ENCODE measurements at places on chromosomes 6 and 20.

DNA sequence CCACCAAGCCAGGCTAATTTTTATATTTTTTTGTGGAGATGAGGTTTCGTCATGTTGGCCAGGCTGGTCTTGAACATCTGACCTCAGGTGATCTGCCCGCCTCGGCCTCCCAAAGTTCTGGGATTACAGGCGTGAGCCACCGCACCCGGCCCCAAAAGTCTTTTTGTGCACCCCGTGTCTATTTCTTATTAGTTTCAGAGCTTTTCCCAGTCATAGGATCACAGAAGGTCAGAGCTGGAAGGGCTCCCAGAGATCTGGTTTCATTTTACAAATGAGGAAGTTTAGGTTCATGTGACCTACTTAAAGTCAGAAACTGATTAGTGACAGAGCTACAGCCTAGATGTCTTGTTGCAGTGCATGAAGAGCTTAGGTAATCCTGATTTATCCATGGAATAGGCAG lies 1.6 kb upstream of the OGFRL1 start:
- no peak for DNase-seq

- DNase-seq: no peak
These were observed 115.1 kb downstream of the ZMYND8 start for GRCh38 chr20:47241345-47241781.

DNA sequence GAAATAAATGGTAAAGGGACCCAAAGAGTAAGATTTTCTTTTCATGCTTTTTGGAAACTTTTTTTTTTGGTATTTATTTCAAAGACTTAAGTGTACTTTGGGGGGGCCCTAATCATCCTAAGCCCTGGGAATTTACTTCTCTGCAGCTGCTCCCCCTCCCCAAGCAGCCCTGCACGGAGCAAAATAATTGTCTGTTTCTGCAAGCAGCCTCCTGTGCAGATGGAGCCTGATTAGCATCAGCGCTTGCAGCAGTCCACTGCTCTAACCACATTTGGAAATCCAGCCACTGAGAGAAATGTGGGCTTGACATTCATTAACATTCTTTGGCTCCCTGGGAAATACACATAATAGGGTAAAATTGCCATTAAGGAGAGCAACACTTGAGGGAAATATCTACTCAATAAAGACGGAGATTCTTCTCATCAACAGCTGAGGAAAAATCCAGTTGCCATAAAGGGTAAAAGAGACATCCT lies 309.2 kb upstream of the MAP3K7 start:
- no peak for DNase-seq

GRCh38 chr20:48787861-48788375 lies 39.9 kb downstream of the PREX1 start:
- DNase-seq: peak; percentile 46

- no peak for DNase-seq
These were observed 232.8 kb downstream of the GRIK2 start for GRCh38 chr6:101626269-101626668.

GRCh38 chr6:30013291-30013922 lies 47.7 kb upstream of the POLR1H start:
- DNase-seq: no peak

GRCh38 chr6:11607383-11607782 lies 69.8 kb downstream of the TMEM170B start:
- DNase-seq: no peak

DNA sequence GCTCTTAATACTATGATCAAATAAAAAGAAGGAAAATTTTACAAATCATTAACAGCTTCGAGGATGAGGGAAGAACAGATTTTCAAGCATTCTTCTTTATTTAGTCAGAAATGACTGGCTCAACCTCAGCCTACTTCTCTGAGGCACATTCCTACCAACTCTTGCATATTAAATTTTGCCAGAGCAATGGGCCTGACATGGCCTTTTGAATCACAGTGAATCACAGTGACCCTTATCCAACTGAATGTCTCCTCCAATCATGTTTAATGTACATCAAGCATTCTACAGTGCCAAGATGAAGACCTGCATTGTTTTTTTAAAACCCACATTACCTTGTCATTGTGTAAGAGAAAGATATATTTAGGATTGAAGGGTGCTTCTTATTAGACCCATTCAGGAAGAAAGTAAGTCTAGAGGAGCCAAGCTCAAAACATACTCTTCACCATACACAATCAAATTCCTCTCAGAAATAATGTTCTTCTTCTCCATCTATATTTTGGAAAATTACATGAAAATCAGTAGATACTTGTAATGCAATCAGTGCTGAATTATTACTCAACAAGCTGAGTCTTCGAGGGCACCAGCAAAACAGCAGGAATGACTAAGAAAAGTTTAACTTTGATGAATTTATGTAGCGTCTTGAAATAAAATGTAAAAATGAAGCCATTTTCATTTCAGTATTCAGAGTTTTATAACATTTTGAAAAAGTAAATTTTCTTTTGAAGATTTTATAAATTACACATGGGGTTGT lies 44.1 kb upstream of the MOXD1 start:
- DNase-seq: no peak

GRCh38 chr6:106082735-106083398 lies 3.3 kb upstream of the PRDM1 start:
- no peak for DNase-seq

GRCh38 chr20:21174516-21175239 lies 48.8 kb downstream of the KIZ start:
- DNase-seq: no peak

GRCh38 chr6:79079561-79080041 lies 1.5 kb upstream of the PHIP start:
- DNase-seq: no peak

GRCh38 chr20:45339799-45340198 lies 8.4 kb downstream of the SDC4 start:
- DNase-seq: no peak

DNA sequence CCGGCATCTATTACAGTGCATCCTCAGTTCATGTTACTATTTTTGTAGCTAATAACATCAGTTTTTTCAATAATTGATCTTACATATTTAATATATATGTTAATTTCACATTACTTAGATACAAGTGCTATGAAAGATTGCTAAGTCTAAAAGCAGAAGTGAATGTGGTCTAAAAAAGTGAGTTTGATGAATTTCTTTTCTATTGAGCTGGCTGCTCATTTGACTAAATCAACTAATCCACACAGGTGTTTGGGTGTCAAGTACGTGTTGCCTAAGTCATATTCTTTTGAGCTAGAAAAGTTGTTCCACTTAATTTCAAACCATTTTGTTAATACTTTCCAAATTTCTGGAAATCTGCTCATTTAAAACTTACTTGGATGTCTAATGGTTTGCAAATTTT lies 46.6 kb upstream of the EZR start:
- DNase-seq: no peak

GRCh38 chr6:161038229-161039031 lies 46.9 kb downstream of the MAP3K4 start:
- no peak for DNase-seq

DNA sequence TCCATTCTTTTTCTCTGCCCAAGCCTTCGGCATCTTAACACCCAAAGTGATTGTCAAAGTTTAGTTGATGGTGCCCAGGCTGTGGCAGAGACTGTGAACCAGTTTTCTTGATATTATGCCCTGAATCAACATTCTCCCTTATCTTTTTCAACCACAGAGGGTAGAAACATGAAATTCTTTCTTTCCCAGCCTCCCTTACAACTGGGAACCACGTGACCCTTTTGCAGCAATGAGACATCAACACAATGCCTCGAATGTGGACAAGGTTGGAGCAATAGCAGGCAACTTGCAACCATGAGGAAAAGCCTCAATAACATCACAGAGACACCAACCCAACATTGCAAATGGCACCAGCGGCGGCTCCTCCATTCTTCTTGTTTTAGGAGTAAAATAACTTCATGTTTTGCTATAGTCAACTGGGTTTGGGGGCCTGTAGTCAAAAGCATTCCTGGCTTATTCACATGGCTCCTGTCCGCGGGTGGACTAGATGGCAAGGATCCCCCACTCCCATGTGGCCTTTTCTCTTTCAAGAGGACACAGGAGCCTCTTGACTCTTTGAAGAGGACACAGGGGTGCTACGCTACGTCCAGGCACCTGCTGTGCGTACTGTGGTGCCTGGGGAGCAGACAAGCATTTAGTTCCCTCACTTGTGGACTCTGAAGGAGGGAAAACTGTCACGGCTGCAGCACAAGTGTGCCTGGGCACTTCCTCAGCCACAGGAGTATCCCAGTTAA lies 90.5 kb downstream of the NOL4L start:
- DNase-seq: no peak

- no peak for DNase-seq
These were observed 17.8 kb upstream of the CST9L start for GRCh38 chr20:23585808-23586734.

GRCh38 chr20:50038169-50038568 lies 55.4 kb downstream of the SNAI1 start:
- DNase-seq: no peak

GRCh38 chr6:148055419-148055818 lies 287.2 kb upstream of the SASH1 start:
- no peak for DNase-seq

- no peak for DNase-seq
These were observed 4.5 kb upstream of the VSTM2L start for GRCh38 chr20:37898233-37899104.

DNA sequence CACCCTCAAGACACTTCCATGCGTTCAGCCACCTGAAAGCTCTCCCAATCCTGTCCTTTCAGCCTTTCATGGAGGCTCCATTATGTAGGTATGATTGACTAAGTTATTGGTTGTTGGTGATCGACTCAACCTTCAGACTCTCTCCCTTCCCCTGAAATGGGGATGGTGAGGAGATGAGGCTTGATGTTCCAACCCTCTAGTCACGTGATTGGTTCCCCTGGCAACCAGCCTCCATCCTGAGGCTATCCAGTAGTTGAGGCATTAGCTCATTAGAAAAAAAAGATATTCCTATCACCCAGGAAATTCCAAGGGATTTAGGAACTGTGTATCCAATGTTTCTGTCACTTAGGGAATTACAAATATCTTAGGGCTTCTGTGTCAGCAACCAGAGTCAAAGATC lies 426.6 kb downstream of the PKHD1 start:
- DNase-seq: no peak

GRCh38 chr20:63141531-63141930 lies 74.4 kb downstream of the YTHDF1 start:
- no peak for DNase-seq

GRCh38 chr6:5338177-5338960 lies 77.1 kb downstream of the FARS2 start:
- DNase-seq: no peak

- DNase-seq: no peak
These were observed 104.8 kb downstream of the TAF4 start for GRCh38 chr20:61960836-61961235.

DNA sequence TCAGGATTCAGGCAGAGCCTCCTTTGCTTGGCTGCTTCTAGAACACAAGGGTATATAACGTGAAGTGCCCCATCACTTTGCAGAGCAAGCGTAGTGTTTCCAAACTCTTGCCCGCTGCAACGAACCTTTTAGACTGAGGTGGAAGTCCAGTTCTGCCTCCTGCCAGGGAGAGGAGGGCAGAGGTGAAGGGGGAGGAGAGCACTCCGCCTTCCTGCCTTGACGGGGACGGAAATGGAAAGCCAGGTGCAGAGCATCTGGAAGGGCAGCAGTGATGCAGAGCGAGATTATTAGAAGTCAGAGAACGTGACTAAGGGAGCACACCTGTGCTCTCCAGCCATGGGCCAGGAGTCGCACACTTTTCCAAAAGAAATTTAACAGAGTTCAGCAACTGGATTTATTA lies 63.4 kb downstream of the RREB1 start:
- DNase-seq: no peak

DNA sequence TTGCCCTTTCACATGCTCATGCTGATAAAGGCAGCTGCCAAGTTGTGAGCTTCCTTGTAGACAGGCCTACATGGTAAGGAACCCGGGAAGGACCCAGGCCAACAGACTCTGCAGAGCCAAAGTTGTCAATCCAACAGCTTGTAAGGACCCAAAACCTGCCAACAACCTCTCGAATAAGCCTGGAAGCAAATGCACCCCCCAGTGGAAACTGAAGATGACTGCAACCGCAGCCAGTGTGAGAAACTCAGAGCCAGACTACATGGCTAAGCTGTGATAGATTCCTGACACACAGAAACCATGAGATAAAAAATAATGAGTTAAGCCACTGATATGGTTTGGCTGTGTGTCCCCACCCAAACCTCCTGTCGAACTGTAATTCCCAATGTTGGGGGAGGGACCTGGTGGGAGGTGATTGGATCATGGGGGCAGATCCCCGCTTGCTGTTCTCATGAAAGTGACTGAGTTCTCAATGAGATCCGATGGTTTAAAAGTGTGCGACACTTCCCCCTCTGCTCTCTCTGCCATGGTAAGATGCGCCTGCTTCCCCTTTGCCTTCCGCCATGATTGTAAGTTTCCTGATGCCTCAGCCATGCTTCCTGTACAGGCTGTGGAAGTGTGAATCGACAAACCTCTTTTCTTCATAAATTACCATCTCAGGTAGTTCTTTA lies 18.8 kb upstream of the CLPSL2 start:
- no peak for DNase-seq

DNA sequence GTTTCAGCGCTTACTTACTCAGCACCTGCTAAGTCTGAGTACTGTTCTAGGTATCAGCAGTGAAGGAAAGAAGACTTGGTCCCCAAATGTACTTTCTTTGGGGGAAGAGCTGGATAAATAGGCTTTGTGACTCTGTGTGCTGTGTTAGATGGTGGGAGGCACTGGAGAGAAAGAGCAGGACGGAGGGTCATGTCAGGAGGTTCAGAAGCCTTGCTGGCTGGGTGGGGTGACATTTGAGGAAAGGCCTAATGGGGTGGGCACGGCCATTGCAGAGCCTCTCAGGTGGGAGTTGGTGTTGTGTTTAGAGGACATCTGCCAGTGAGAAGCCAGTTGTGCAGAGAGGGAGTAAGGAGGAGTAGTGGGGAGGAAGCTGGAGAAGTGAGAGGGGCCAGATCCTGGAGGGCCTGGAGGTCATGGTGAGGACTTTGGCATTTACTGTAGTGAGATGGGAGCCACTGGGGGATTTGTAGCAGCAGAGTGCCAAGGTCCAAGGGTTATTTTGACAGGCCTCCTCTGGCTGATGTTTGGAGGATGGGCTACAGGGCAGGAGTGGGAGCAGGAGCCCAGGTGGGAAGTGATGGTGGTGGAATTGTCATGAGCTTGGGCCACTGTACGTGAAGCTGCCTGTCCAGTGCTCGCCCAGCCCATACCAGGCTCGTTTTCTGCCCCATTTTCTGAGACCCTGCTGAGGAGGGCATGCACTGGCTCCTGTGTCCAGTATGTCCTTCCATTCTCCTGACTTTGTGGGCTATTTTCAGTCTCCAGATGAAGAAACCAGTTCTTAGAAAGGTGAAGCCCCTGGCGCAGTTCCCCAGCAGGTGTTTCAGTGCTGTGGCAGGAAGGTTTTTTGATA lies 886 bp downstream of the SDCBP2 start:
- DNase-seq: no peak
